ENCODE measurements at places on chromosomes 1 and 21. TPM values are rescaled to one million over a fixed set of nuclear protein-coding genes. Genes with fewer than 3 reads are reported as not detected.

GRCh38 chr1:78277253-78277652, 213.5 kb upstream of the PTGFR start:
- peak; percentile 4 for DNase-seq

Gene SLAMF7
- 90.0 TPM for total RNA-seq

DNA sequence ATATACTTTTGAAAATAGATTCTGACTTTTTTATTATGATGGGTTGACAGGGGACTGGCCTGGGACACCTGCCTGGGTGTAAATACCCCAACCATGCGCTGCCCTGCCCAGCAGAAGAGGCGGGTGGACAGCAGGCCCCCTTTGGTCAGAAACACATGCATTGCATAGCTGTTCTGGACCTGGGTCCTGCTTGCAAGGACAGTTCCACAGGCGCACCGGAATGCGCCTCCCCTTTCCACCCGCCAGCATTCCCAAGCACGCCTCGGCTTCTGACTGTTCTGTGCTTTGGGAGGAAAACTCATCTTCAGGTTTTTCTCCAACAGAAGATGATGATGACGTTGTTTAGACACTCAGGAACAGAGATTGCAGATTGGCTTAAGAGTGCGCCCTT, 428 bp upstream of the ZNF678 start:
- no peak for DNase-seq

Gene SNAP47
- total RNA-seq = 25.3 TPM

DNA sequence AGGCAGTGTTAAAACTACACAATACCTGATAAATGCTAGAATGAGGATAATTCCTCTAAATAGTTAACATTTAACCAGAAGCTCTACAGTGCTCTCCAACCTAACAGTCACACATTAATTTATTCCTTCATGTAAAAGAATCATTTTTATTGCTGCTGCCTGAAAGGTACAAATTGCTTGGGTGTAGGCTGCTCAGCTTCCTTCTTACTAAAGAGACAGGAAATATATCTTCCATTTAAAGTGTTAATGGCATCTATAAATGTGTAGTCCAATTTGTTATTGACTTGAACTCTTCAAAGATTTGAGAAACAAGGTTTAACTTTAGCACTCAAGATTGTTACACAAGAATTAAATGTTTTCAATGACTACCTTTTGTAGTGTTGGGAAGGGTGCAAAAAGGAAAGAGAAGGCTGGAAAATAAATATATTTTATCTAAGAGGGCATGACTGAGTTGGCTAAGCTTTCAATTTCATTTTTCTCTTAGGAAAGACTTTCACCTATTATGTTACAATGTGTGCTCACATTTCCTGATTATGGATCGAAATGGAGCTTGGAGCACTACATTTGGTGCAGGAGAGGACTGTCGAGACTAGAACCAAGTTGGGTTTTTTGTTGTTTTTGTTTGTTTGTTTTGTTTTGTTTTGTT, 105.5 kb upstream of the CACYBP start:
- DNase-seq = no peak

Gene GAS5
- 1,298 TPM for total RNA-seq

GRCh38 chr1:26530895-26531598, 1.5 kb downstream of the RPS6KA1 start:
- DNase-seq = no peak

Gene ST6GALNAC5
- not detected for total RNA-seq

DNA sequence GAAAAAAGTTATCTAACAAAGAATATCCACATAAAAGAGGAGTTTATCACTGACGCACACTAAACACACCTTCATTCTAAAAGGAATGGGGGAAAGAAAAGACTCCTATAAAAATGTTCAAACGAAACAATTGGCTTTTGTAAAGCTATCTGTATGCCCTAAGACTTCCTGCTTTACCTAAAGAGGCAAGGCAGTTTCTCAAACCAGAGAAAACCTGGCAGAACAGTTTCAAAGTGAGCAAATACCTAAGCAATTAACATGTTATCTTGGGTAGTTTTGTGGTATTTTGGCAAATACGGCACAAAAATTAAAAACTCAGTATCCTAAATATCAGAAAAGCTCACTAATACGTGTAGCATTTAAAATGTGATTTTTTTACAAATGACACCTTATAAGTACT, 1.9 kb downstream of the PUM1 start:
- DNase-seq = no peak

DNA sequence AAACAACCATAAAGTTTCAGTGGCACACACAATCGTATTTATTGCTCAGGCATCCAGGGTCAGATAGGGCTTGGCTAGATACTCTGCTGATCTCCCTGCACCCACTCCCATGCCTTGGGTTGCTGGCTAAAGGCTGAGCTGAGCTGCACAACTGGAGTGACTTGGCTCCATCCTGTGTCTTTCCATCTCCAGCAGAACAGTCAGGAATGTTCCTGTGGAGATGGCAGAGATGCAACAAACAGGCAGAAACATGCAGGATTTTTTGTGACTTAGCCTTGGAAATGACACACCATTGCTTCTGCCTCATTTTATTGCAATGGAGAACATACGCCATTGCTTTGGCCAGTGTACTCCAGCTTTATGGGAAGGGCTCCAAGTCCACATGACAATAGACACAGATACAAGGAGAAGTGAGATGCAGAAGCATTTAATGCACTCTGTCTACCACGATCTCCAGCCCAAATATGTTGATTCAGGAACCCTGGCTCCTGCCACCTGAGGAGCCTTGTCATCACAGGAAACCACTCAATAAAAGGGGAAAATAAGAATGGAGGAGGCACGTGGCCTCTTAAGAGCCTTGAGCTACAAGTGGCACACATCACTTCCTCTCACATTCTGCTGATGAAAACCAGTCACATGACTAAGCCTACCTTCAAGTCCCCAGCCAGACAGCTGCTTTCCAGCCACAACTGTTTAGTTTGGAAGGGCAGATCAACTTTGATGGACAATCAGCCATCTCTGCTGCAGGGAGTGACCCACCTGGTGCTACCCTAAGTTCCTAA, 10.1 kb upstream of the GUCA2B start:
- DNase-seq = no peak

DNA sequence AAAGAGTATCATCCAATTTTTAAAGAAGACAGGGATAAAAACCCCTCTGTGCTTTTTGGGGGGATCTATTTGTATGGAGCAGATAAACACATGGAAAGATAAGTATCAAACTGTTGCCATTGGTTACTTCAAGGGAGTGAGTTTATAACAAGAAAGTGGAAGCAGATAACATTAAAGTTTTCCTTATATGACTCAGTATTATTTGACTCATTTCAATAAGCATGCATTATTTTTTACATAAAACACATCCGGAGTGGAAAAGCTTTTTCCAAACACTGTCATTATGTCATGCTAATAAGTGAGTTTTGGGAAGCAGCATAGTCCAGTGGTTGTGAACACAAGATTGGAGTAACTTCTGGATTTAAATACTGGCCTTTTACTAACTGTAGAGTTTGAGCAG, 452.2 kb downstream of the LTN1 start:
- DNase-seq = no peak

DNA sequence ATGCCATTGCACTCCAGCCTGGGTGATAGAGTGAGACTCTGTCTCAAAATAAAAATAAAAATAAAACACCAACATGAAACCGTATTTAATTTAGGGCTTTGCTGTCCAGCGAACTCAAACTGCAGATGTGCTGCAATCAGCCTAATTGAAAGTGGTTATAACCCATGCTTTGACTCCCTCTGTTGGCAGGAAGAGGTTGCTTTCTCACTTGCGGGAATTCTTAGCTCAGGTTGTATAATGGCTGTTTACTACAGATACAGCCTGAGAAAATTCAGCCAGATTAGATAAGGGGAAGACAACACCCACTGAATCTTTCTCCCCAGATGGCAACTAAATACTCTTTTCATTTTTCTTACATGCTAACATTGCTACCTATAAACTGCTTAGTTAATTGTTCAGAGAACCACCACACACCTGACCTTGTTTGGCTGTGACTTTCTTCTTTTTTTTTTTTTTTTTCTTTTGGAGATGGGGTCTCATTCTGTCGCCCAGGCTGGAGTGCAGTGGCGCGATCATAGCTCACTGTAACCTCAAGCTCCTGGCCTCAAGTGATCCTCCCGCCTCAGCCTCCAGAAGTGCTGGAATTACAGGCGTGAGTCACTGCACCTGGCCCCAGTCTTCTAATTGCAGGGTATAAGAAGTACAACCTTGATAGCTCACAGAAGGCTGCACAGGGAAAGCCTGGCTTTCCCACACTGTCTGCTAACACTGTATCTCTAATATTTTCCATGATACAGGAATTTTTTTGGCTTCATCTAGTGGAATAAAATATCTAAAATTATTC, 34.6 kb downstream of the DNTTIP2 start:
- DNase-seq = peak; percentile 51

Gene C1orf50
- total RNA-seq = 4.7 TPM
